ENCODE measurements at places on chromosomes 1 and 21.
A peak's percentile ranks its signal among the peaks of the same experiment; 100 is the strongest.

DNA sequence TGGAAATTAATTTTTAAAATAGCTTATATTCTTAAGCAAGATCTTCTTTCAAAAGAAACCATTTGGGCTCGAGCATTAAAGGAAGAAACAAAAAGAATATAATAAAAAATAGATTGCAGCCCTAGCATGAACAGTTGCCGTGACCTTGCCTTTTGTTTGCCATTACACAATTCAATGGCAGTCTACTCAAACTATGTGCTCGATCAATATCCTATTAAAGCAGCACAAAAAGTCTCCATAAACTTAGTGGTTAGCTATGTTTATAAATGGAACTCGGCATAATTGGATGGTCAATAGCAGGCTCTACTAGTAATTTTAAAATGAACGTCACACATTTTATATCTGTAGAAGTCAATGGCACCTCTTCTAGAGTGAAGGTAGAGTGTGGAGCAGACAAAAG is 256.5 kb downstream of the NFIA start:
- no peak for DNase-seq

GRCh38 chr1:18820791-18821641 is 38.4 kb downstream of the TAS1R2 start:
- DNase-seq, result peak; percentile 15

DNA sequence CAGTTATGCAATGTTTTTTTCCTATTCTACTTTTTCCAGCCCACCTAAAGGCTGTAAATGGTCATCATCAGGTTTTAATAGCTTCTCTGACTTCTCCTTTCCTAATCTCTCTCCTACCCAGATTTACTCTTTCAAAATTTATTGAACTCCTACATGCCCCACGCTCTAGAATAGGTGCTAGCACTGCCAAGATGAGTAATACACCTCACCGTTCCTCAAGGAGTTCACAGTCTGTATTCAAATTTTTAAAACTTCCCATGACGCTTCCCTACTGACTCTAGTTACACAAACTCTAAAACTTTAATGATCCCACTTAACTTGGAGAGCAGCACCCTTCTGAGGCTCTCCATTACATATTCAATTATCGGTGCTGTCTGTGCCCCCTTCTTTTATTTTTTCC is 51.6 kb downstream of the ALG14 start:
- DNase-seq, result no peak

DNA sequence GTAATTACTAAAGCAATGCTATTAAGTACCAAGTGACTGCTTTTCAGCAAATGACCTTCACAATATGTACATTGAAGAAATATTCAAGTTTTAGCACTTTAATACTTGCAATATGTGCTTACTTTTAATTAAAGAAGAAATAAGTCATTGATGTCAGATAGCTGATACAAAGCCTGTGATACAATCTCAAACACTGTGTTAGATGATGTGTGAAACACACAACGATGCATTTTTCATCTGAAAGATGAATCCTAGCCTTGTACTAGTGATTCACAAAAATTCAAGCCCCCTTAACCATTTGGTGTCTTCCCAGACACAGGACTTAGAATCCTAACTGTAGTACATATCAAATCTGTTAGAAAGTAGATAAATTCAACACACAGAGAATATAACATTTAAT is 724.1 kb upstream of the ADAMTS5 start:
- DNase-seq, result no peak

- no peak for DNase-seq
Measured at GRCh38 chr1:44030605-44031251, 534 bp downstream of the SLC6A9 start.

- no peak for DNase-seq
Measured at GRCh38 chr1:159077120-159077961, 775 bp upstream of the AIM2 start.

- DNase-seq, result no peak
Measured at GRCh38 chr1:53128401-53128800, 14.0 kb downstream of the SLC1A7 start.

GRCh38 chr1:150813028-150813707 is 5.1 kb upstream of the CTSK start:
- no peak for DNase-seq

DNA sequence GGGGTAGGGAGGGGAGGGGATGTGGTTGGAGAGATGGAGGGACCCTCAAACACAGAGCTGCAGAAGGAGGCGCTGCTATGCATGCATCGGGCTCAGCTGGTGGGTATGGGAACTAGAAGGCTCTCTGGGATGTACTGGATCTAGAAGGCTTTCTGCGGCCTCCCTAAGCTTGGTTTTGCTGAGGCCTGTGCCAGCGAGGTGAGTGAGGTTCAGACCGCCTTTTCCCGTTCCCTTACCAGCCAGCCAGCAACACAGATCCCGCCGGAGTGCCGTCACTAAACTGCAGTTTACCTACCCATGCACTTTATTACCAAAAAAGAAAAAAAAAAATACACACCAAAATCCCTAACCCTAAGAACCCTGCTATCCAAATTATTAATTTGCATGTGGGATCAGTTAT is 180.2 kb downstream of the PRDM16 start:
- DNase-seq, result no peak

DNA sequence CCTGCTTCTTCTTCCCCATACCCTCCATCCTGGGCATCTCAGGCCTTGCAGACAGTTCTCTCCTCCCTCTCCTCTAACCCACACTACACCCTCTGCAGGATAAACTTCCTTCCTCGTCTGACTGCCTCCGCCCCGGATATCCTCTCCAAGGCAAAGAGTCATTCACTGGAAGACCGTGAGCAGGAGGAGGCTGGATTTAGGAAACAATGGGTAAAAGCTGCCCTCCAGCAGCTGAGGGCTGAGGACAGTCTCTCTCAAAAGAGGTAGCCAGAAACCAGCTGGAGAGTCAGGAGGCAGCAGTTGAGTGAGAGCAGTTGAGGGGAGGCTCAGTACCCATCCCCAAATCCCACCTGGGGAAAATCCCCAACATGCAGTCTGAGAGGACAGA is 1.4 kb downstream of the CSRP1 start:
- DNase-seq, result no peak

DNA sequence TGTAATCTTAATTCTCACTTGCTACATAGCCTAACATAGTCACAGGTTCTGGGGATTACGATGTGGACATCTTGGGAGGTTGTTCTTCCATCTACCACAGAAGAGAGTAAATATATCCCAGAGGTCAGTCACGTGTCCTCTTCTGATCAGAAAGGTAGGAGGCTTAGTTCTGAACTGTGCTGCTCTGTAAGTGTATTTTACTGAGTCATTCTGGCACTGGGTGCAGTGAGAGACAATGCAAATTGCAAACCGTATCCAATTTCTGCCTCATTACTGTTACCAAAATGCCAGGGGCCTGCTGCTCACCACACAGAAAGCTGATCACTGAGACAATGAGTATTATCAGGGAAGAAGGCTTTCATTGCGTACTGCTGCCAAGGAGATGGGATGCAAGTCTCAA is 104.0 kb downstream of the GABPA start:
- no peak for DNase-seq

DNA sequence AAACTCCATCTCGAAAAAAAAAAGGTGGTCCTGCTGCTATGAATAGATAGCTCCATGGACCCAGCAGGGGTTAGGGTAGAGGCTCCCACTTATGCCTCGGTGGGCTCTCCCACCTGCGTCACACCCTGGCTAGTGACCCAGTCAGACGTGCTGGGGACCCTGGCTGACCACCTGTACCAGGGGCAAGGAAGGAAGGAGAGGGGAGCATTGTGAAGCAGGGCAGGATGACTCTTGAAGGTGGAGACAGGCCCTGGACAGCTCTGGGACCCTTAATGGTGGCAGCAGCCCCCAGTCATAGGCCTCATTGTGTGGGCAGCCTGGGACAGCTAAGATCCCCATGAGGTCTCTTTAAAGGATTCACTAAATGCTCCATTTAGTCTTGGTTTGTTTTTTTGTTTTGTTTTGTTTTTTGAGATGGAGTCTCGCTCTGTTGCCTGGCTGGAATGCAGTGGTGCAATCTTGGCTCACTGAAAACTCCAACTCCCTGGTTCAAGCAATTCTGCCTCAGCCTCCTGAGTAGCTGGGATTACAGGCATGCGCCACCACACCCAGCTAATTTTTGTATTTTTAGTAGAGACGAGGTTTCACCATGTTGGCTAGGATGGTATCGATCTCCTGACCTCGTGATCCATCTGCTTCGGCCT is 10.4 kb upstream of the SNAPIN start:
- DNase-seq, result no peak

GRCh38 chr1:165633614-165634013 is 2.6 kb downstream of the MGST3 start:
- DNase-seq, result no peak

GRCh38 chr1:226274138-226274537 is 34.8 kb downstream of the LIN9 start:
- DNase-seq, result no peak

All from keratinocyte (primary cell).